ENCODE measurements at places on chromosomes 1 and 21.

DNA sequence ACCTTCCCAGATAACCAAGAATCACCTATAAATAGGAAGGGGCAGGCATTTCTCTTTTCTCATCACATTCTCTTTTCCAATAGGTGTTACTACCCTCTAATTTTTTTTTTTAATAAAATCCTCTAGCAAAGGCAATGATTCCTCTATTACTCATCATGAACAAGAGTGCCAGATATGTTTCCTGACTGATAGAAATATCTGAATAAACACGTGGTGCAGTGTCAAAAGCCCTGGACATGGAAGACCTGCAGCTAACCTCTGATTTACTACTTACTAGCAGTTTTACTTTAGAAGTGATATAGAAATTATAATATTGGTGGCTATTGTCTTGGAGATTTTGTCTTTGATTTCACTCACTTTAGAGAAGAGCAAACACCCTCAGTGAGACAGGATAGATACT lies 194.6 kb upstream of the SAMSN1 start:
- DNase-seq = no peak

GRCh38 chr1:3415260-3416090 lies 39.0 kb upstream of the ARHGEF16 start:
- DNase-seq = no peak

GRCh38 chr1:23114424-23115079 lies 54.1 kb downstream of the LUZP1 start:
- no peak for DNase-seq

- peak; percentile 53 for DNase-seq
Measured at GRCh38 chr1:241513378-241513777, 6.2 kb downstream of the FH start.

DNA sequence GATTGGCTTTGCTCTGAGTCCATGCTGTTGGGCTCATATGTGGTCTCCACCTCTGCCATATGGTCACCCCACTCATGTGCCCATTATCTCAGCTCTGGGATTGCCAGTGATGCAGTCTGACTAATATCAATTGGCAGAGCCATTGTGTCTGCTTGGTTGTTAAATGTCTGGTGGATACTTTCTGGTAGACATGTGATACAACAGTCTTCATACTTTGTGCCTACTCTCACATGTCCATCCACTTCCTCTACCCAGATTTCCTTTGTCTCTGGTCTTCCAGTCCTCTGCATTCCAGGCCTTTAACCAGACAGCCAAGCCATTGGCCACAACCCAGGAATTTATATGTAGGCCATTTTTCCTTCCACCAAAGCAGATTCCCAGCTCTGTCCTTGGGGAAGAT lies 30.8 kb upstream of the DIPK1A start:
- no peak for DNase-seq

- no peak for DNase-seq
Measured at GRCh38 chr1:224430511-224431113, 4.0 kb downstream of the WDR26 start.

DNA sequence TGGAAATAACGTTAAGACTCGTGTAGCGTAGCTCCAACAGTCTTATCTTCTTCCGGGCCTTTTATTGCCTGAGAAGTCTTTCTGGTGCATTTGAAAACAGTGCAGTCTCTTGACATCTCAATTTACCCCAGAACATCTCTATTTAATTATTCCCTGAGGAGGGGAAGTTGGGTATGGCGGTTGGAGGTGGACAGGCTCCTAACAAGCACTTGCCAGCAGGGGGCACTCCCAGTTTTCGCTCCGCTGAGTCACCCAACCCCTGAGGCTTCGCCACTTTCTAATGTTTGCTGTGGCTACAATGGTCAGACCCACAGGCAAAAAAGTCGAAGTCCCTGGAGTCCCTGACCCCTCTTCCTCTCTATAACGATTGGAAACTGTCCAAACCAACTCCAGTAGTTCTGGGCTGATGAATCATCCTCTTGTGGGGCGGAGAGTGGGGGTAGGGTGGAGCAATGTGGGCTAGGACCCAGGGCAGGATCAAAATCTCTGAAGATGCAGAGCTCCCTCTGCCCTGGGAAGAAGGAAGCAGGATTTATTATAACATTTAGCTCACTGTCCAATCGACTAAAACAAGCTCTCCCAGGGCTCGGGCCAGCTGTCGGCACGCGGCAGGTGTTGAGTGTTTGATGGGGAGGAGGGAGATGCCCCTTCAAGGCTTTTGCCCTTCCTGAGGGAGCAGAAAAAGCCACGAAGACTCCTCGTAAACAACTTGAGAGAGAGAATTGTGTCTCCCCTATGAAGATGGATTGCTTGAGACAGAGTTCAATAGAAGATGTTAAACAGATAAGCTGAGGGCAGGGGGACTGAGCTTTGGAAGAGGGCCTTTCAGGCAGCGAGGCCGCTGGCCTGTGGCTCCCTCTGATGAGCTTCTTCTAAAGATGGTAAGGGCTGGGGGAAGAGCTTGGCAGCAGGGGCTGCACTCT lies 85.7 kb downstream of the BRINP2 start:
- peak; percentile 81 for DNase-seq

DNA sequence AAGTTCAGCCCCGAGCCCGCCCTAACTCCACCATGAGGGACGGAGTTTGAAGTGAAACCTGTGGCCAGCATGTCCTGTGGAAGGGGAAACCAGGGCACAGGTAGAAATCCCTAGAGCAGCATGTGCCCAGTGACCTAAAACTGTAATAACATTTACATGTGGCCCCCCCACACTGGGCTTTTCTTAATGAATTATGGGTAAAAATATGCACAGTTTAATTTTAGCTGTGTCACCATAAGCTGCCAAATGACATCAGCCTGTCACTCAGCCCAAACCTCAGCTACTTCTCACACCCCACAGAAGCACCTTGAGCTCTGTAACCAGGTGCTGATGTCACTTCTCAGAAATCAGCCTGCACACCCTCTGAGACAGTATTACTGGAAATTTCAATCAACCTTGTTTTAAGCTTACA lies 50.0 kb upstream of the SLC19A1 start:
- no peak for DNase-seq

- DNase-seq = no peak
Measured at GRCh38 chr1:8443558-8444194, 125.8 kb downstream of the SLC45A1 start.

- no peak for DNase-seq
Measured at GRCh38 chr1:34406833-34407539, 230.3 kb downstream of the C1orf94 start.

DNA sequence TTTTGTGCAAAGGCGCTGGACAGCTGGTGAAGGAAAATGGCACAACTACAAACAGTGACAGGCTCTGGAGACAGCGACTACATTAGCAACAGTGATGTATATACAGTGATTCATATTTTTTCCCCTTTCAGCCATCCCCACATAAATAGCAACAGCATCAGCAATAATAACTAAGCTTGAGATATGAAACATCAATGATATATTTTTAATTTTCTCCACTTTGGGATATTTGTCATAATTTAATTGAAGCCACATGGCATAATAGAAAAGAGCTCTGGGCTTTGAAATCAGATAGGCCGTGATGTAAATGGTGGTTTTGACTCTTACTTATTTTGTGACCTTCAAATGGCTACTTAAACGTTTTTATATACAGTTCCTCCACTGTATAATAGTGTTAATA lies 764.3 kb upstream of the PRMT6 start:
- DNase-seq = no peak

- DNase-seq = no peak
Measured at GRCh38 chr1:175287849-175288248, 95.3 kb upstream of the KIAA0040 start.

DNA sequence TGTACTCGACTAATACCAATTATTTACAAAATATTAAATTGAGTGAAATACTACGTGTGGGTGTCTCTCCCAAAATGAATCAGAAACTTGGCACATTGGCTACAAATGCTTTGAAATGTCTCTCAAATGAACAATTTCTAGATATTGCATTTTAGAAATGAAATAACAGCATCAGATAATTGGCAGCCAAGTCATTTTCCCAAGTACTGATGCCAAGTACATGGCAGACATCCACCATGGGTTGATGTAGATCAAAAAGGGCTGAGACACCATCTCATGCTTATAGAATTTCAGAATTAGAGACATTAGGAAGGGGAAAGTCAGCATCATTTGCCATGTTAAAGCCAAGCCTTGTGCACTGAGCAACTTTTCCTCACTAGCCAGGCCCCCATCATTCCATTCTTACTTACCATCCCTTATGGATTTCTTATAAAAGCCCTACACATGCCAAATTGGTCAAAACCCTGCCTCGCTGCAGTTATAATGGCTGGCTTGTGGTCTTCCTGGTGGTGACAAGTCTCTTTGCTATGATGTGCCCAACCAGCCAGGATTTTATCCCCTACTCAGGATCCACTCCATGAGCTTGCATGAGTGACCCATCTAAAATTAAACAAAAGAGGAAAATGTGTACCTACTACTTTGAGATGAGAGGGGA lies 73.1 kb downstream of the GREM2 start:
- DNase-seq = no peak

GRCh38 chr1:195761104-195761503 lies 847.1 kb downstream of the KCNT2 start:
- no peak for DNase-seq

GRCh38 chr1:45348966-45349677 lies 8.9 kb upstream of the MUTYH start:
- no peak for DNase-seq

DNA sequence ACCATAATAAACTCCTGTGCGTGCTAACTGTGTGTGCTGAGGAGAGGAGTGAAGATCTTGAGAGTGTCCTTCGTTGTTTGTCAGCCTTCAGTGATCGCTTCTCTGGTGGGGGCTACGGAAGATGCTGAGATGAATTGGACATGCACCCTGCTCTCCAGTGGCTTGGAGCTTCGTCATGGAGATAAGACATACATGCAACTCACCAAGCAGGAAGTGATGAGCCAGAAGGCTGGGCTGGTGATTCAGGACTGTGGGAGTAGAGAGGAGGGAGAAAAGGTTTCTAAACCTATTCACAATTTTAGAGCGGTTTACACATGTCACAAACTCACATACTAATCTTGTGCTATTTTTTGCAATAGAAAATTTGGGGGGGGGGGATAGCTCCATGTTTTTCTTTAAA lies 128.9 kb upstream of the ADAR start:
- DNase-seq = no peak

GRCh38 chr1:70204600-70204999 lies 779 bp downstream of the LRRC40 start:
- DNase-seq = no peak

GRCh38 chr1:121414905-121415304 lies 230.1 kb downstream of the SRGAP2C start:
- DNase-seq = no peak

DNA sequence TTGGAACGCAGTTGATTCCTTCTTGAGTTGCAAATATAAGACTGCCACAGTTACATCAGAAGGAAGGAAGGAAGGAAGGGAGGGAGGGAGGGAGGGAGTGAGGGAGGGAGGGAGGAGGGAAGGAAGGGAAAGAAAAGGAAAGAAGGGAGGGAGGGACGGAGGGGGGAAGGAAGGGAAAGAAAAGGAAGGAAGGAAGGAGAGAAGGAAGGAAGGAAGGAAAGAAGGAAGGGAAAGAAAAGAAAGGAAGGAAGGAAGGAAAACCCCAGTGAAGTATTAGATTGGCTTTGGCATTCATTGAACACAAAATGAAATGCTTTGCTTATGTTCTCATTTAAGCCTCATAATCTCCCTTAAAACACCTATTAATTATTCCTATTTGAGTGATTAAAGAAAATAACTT lies 6.4 kb upstream of the WDR47 start:
- DNase-seq = no peak

DNA sequence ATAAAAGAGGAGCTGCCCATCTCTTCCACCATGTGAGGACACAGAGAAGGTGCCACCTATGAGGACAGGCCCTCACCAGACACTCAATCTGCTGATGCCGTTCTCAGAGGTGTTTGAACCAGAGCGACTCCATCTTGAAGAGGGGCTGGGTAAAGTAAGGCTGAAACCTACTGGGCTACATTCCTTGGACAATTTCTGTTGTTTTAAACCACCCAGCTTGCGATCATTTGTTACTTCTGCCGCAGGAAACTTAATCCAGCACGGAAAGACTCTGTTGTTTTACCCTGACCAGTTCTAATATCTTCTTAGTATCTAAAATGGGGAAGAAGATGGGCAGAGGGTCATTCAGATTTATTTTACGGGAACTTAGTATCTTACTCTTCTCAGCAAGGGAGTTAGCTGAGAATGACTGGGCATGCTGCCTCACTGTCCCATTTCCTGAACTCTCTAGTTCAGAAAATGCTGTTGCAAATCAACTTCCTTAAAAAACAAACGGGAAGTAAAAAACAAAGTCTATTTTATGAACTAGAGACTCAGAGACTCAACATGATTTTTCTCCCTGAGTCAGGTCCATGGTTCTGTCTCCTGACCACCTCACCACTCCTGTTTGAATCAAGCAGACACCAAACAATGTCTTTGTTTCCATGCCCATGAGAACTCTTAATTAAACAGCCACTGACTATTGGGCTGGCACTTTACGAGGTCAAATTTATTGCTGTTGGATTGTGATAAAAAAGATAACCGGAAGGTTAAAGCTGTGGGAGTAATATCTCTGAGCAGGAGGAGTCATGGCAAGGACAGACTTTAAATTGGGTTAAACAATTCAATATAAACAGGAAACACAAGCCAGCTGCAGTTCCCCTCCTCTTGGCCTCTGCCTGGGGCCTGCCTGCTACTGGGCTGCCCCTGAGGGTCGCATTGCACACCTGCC lies 23.8 kb upstream of the IFNAR1 start:
- DNase-seq = no peak

DNA sequence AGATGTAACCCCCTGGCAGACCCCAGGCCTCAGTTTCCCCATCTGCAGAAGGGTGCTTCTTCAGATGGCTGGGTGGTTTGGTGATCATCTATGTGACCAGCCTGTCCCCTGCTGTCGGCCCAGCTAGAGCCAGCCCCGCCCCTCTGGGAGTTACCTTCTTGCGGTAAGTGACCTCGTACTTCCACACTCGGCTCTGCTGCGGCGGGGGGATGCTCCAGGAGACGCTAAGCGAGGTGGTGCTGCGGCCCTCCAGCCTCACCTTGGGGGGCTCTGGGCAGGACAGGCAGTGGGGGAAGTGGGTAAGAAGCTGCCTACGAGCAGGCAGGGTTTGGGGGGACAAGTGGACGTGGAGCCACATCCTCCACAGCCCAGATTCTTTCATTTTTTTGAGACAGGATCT lies 20.4 kb downstream of the EPHA2 start:
- no peak for DNase-seq

GRCh38 chr1:244336232-244336899 lies 115.3 kb downstream of the ADSS2 start:
- DNase-seq = no peak

GRCh38 chr1:21882721-21883415 lies 54.2 kb downstream of the HSPG2 start:
- no peak for DNase-seq

All from WERI-Rb-1 (cell line).